ENCODE measurements at places on chromosomes 5 and 9.
A peak's percentile ranks its signal among the peaks of the same experiment; 100 is the strongest.

DNA sequence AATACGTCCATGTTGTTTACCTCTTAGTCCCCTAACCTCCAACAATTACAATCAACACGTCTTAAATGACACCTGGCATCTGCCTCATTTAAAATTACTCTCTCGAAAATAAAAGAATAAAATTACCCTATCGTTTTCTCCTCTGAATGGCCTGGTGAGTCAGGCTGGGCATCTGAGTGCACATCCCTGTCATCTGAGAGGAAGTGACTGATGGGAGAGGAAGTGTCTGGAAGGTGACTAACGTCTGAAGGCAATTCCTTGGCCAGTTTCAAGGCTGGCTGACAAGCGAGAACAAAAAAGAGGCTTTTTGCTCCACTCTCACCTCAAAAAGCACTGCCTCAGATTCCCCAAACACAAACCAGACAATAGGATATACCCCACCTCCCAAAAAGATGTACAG, 57.7 kb downstream of the MAPKAP1 start:
- peak; percentile 94 for DNase-seq

- DNase-seq: no peak
These were observed 83.5 kb upstream of the RUSC2 start for GRCh38 chr9:35406183-35406959.

GRCh38 chr5:90854169-90854568, 295.6 kb downstream of the ADGRV1 start:
- no peak for DNase-seq

DNA sequence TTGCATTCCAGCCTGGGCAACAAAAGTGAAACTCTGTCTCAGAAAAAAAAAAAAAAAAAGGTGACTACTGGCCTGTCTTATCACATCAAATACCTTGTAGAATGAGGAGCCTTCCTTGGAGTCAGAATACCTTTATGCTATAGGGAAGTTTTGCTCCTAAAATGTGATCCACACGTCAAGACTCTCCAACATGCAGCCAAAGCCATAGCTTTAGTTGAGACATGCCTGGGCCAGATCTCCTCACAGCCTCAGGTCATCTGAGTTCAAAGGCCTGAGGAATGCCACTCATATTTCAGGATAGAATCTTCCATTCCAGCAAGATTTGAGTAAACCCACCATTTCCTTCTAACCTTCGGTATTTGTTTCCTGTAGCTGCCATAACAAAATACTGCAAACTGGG, 13.7 kb upstream of the SOWAHA start:
- no peak for DNase-seq

DNA sequence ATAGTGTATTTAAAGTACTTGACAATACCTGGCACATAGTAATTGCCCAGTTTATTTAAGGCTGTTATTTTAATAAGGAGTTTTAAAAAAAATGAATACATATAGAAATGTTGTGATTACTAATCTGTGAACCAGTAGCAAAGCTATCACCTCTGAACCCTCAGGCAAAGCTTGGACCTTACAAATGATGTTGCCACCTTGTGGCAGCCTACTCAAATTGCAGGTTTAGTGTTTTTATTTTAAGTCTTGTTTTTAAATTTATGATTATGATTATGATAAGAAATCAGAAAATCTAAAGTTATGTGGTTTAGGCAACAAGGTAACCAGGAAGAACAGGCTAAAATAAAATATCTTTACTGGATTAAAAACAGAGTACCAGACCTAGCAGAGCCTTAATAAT, 35.8 kb downstream of the PPARGC1B start:
- DNase-seq: peak; percentile 48

GRCh38 chr5:126461838-126462237, 38.6 kb downstream of the GRAMD2B start:
- DNase-seq: no peak

DNA sequence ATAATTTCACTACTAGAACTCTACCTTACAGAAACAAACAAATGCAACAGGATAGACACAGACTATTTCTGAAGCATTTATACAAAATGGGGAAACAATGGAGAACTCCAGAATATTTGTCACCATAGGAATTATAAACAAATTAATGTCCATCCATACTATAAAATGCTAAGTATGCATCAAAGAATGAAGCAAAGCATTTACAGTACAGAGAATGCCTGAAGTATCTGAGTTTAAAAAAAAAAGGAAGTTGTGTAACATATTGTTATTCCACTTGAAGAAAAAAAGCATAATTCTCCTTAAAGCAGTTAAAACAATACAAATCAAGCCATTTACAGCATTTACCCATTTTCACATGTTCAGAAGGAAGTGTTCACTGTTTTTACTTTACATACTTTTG, 53.0 kb downstream of the DROSHA start:
- no peak for DNase-seq

DNA sequence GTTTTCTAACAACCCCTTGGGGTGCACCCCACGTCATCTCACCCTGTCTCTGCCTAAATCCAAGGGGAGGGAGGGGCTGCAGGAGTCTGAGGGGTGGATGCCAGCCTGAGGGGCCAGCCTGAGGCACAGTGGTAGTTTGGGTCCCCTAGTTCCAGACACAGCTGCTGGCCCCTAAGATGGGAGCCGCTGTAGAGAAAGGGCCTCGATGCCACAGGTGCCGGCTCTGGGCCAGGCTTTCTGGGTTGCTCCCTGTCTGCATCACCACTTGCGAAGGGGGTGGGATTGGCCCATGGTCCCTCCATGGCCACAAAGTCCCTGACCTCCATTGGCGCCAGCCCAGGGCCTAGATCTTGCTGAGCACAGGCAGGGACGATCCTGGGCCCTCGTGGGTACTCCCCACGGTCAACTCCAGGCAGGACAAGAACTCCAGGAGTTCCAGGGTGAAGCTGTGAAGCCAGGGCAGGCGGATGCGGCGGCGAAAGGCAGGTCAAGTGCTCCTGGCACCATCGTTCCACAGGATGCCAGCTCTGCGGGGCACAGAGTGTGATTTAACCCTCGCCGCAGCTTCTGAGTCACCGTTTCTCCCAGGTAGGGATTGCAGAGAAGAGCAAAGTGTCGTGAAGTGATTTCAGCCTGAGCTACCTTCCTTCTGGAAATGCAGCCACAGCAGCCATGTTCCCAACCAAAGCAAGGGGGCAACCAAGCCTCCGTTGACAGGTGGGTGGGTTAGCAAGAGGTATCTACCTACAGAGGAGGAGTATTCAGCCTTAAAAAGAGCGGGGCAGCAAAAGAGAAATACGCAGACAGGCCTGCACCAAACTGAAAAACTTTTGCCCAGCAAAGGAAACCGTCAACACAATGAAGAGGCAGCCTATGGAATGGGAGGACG, 41.6 kb upstream of the EXOC3 start:
- no peak for DNase-seq

- no peak for DNase-seq
These were observed 48.2 kb downstream of the ADAMTS12 start for GRCh38 chr5:33843579-33843978.

DNA sequence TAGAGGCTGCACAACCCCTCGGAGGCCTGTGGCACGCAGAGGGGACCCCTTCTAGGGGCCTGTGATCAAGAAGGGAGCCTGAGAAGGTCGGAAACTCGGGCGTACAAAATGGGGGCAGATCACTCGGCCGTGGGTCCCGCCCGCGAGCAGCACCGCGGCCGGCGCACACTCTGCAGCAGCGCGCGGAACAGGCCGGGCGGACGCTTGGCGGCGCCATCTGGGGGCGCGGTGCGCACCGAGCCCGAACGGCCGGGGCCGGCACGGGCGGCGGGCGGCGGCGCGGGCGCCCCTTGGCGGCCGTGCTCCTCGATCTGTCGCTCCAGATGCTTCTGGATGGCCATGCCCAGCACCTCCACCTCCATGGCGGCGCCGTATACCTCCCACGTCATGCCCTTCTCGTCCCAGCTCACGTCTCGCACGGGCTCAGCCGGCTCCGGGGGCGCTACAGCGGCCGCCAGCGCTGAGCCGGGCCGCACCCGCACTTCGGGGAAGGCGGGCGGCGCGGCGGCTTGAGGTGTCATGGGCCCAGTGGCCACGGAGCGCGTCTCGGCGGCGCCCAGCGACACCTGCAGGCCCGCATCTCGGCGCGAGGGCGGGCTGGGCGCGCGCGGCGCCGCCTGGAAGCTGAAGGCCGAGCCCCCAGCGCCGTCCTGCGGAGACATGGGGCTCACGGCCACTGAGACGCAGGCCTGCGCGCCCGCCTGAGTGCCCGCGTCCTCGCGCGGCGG, 13.1 kb downstream of the GPRIN1 start:
- no peak for DNase-seq

DNA sequence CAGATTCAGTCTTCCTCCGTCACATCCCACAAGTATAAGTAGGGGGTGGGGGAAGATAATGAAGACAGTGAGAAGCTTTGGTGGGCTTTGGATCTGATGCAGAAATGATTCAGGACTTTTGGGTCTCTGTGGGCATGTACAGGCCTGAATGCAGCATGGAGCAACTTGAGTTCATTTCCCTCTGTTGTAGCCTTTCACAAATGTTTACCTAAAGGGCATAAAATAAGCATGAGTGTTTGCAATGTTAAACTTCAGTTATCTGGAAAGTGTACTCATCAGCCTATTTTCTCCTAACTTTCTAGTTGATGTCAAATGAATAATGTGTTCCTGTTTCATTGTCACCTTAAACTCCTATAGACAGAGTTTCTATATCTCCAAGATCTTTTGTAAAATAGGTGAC, 39.3 kb downstream of the GARNL3 start:
- DNase-seq: no peak

DNA sequence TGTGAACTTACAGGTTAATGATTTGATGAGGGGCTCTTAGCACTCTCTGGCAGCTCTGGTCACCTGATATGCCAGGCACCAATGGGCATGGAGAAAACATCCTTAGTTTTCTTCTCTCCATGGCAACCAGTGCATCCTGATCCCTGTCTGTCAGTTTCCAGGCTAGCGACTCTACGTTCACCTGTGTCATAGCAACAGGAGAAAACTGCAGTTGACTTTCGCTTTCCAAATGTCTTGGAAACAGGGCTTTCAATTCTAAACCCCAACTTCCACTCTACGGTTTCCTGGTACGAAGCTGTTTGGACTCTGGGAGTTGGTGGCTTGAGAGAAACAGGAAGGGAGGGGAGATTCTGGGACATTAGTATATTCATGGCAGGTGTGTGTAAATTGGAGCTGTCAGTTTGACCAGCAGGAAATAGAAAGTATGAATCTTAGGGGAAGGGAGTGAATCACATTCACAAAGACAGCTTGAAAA, 74.4 kb downstream of the SLC28A3 start:
- no peak for DNase-seq

- DNase-seq: peak; percentile 19
These were observed 43.8 kb upstream of the DAB2IP start for GRCh38 chr9:121607434-121608167.

GRCh38 chr5:98975223-98975622, 46.4 kb upstream of the CHD1 start:
- DNase-seq: no peak

- DNase-seq: no peak
These were observed 686.4 kb downstream of the TLE1 start for GRCh38 chr9:81002906-81003305.

- peak; percentile 59 for DNase-seq
These were observed 168.8 kb downstream of the RAPGEF6 start for GRCh38 chr5:131466171-131466766.

GRCh38 chr9:75462866-75463265, 374.6 kb downstream of the OSTF1 start:
- DNase-seq: no peak

DNA sequence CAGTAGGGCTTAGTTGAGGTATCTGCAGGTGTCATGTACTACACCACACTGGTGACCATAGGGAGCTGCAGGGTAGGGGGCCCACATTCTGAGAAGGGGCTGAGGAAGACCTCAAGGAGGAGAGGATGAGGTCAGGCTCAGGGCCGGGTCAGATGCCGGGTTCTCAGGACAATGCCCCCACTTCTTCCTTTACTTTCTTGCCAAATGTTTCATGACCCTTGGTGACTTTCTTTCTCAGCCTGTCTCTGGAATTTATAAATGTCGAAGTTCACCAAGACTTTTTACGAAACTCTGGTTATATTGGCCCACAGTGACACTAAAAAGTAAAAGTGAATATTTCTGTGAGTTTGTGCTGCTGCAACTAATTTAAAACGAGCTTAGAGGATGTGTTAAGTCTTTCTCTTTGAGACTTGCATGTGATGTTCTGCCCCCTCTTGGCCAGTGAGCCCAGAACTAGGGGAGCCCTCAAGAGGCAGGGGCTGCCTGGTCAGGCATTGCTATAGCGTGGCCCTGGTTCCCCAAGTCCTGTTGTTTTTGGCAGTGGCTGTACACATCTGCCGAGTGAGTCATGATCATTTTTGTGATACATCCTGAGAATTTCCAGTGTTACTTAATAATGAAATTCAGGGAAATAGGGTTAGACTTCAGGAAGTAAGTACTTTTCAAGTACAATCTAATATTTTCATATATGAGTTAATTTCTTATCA, 11.2 kb downstream of the ACO1 start:
- peak; percentile 89 for DNase-seq

- DNase-seq: peak; percentile 21
These were observed 385.5 kb upstream of the MEF2C start for GRCh38 chr5:89268460-89268859.

DNA sequence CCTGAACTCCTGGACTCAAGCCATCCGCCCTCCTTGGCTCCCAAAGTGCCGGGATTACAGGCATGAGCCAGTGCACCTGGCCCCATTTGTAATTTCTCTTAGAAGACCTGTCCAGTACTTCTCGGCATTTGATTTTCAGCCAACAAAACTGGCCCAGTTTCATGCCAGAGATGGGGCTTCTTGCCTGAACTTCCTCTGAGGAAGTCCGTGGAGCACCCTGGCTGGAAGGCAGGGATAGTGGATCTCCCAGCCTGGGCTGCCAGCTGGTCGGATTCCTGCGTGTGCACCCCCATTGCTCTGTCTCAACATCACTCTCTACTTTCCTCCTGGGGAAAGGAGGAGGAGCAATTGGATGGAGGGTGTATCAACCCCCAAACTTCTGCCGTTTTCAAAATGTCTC, 39.0 kb downstream of the FAM78A start:
- DNase-seq: no peak

- peak; percentile 76 for DNase-seq
These were observed 16.1 kb upstream of the CRB2 start for GRCh38 chr9:123339666-123340510.

DNA sequence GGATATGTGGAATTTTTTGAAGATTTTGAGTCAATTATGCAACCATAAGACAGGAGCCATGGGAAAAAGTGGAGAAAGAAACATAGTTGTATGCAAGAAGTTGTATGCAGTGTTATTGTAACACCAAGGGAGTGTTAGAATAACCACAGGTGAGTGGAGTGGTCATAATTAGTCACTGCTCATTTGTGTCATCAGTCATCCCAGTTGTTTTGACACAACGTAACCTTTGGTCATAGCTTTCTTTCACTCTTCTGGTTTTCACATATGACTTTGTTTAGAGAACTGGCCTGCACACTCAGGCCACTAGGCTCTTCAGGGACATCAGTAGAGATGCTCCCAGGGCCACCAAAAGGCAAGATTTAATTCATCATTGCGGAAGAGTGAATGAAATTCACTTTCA, 158.7 kb upstream of the HMHB1 start:
- DNase-seq: no peak

DNA sequence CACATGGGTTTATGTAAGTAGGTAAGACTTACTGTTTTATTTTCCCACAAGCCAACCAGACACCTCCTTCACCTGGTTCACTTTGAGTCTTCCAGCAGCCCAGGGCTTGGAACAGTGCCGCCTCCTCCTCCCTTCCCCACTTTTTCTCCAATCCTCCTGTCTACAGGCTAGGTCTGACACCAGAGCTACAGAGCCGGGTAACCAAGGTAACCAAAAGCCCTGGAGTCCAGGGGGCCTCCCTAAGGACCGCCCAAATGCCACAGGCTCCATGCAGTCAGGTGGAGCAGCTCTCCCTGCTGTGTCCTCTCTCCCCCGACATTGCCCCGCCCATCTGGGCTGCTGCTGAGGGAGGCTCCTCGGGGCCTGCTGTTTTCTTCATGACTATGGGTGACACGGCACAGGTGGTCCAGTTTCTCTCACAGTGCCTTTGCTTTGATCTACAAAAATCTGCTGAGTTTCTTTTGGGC, 138.0 kb upstream of the EFNA5 start:
- no peak for DNase-seq

Measured in inflammatory macrophage treated with lipopolysaccharide for 1 hour (primary cell).